Effector memory CD4-positive, alpha-beta T cell (primary cell): ENCODE measurements at places on chromosomes 4 and X.
A peak's percentile ranks its signal among the peaks of the same experiment; 100 is the strongest.

- no peak for DNase-seq
Observed at GRCh38 chr4:156677656-156678055, 293.9 kb downstream of the PDGFC start.

GRCh38 chr4:185396724-185397385, at the start of gene ANKRD37:
ANKRD37 (plus strand) TSS chr4:185396841; CDS start chr4:185396924, 83 bp downstream.
- no peak for DNase-seq

DNA sequence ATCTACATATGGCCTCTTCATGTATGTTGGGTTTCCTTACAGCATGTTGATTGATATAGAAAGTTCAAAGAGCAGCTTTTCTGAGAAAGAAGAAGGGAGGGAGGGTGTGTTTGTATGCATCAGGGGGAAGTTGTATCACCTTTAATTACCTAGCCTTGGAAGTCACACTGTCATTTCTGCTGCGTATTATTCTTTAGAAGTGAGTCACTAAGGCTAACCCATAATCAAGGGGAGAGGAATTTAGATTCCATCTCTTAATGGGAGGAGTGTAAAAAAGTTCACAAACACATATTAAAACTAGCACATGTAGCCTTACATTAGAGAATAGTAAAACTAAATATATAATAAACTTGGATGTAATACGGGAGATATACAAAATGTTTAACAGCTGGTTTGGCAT, 86.5 kb upstream of the CBLL2 start:
- no peak for DNase-seq

DNA sequence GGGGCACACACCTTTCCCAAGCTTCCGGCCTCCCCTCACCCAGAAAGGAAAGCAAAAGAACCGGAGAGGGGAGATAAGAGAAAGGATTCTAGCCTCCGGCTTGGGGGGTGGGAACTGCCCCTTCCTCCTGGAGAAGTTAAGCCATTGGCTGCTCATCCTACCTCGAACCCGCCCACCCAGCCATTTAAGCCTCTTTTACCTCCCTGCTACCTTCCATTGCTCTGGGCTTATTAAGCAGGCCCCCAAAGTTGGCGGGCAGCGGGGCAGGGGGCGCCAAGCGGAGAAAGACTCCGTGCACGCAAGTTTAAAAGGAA, 2.3 kb downstream of the MAML3 start:
- peak; percentile 34 for DNase-seq

DNA sequence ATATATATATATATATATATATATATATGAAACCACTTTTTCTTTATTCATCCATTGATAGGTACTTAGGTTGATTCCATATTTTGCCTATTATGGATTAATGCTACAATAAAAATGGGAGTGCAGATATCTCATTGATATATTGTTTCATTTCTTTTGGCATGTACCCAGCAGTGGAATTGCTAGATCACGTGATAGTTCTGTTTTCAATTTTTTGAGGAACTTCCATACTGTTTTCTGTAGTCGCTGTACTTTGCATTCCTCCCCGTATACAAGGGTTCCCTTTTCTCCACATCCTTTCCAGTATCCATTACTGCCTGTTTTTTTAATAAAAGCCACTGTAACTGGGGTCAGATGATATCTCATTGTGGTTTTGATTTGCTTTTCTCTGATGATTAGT, 124.6 kb downstream of the GABRB1 start:
- DNase-seq = no peak

DNA sequence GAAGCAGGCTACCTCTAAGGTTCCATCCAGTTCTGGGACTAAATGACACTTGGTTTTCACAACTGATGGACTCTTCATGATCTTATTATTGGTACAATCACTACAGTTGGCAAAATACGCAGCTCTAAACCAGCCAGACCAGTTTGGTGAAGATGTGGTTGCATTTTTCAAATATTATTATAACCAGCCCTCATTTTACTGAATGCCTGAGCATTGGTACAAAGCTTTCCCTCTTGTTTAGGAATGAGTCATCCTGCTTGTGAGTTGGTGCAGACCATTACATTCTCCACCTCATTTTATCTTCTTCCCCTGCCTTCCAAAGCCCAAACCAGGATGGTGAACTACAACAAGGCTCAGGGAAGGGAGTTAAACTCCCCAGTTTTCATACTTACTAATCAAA, 223.1 kb downstream of the KDR start:
- no peak for DNase-seq

DNA sequence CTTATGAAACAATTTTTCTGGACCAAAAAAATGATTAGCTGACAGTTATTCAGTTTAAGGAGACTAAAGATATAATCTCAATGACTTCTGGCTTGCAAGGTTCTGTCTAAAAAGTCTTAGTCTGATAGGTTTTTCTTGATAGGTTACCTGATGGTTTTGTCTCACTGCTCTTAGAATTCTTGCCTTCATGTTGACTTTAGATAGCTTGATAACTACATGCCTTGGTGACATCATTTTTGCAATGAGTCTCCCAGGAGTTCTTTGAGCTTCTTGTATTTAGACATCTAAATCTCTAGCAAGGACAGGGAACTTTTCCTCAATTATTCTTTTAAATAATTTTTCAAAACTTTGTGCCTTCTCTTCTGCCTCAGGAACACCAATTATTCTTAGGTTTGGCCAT, 1965.3 kb downstream of the ARAP2 start:
- DNase-seq = no peak

DNA sequence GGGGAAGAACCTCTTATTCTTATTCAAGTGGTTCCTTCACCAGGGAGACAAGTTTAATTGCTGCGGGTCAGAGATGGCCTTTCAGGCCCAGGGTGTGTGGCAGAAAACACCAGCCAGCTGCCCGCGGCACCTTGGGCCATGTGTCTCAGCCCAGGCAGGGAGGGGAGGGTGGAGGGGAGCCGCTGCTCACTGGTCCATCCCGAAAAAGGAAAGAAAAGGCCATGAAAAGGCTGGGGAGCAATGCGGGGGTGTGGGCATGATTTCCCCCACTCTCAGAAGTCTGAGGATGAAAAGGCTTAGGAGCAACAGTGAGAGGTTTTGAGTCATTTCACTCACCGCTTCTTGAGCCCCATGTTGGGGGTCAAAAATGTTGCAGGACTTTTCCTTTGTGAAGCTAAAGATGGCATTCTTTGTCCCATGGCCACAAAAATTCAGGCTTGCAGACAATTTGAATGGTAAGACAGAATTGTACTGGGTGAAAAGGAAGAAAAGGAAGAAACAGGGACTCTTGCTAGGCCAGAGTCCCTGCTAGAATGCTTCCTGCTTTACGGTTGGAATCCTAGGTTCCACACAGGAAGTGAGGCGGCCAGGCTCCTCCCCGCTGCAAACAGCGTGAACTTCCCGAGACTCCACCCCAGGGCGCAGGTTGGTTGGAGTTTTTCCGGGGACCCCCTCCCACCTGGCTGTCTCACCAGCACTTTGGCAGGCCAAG, 17.4 kb upstream of the FAM47E start:
- no peak for DNase-seq

DNA sequence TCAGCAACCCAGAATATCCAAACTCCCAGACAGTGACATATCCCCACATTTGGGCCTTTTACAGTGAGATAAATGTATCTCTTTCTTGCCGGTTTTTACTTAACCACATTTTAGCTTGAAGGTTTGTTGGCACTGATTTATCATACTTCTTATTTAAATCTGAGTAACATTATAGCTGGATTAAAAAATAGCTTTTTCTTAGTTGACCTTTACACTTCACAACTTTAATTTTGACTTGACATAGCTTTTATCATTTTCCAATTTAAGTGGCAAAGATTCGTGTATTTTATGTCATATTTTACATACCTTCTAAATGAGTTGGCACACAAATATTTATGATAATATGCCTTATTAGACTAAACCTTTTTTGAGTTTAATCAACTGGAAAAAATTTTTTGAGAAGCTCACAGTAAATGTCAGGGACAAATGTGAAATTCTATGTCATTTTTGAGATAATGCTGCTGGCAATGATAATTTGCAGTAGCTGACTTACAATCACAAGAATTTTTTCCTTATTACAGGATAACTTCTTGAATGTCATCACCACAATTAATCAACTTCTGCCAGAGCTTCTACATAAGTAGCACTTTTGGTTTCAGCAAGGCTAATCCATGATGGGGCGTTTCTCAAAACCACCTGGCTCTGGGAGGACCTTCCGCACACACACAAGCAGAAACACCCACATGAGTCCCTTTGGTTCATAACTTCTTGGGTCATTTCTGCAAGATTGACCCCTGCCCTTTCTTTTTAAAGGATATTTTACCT, 80.3 kb downstream of the SYTL5 start:
- no peak for DNase-seq

DNA sequence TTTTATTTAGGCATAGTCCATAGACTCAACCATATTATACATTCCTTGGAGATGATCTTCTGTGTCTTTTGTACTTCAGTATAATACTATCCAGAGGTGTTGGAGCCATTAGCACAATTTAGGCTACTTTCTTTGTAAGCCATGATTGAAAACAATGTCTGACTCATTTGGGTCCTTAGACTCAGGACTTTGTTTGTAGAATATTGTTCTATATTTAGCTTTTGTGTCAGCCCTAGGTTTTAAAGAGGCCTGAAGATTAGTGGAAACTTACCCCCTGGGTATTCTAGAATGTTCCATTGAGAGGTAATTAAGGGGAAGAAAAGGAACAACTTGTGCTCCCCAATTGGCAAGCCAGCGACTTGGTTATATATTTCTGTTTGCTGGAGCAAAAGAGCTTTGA, 145.2 kb upstream of the SCML1 start:
- no peak for DNase-seq

GRCh38 chr4:158644356-158644755, 27.3 kb downstream of the C4orf46 start:
- no peak for DNase-seq

- no peak for DNase-seq
Observed at GRCh38 chrX:118990512-118991227, 16.3 kb downstream of the LONRF3 start.

GRCh38 chrX:24526616-24527015, 61.5 kb downstream of the PDK3 start:
- no peak for DNase-seq

DNA sequence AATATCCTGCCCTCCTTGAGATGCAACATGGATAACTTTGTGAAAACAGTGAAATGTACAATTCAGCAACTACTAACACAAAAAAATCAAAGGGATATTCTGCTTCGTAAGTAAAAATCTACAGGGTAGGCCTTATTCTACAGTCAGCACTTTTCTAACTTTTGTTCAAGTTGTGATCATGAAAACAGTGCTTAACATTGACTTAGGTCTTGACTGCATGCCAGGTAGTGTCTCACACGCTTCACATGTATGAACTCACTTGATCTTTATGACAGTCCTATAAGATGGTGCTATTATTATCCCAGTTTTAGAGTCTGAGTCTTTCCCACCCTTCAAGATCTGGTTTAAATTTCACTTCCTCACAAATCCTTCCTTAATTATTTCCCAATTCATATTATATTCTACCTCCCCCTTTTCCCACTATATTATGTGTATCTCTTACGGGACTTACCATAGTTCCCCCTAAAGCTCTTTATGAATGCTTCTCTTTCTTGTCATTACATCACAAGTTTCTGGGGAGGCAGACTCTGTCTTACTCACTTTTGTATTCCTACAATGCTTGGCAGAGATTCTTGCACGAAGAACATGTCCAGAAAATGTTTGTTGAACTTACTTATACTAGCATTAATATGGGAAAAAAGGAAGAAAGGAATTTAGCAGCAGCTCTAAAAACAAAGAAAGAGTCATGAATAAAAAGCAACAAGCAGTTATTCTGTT, 179.8 kb downstream of the SCFD2 start:
- DNase-seq = no peak

DNA sequence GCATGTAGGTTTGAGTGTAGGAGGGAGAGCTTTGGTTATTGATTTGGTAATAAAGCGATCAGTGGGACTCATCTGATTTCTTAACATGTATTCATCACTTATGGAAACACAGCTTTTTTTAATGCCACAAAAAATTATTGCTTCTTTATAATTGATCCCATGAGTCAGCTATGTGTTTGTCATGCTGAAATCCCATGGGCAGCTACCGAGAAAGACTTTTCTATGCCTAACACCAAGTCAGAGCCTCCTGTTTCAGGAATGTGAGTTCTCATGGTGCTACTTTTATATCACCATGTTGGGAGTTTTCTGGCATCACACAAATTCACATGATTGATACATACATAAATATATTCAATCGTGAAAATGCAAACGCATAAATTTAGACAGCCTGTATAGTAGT, 165.7 kb downstream of the RAPGEF2 start:
- DNase-seq = no peak

DNA sequence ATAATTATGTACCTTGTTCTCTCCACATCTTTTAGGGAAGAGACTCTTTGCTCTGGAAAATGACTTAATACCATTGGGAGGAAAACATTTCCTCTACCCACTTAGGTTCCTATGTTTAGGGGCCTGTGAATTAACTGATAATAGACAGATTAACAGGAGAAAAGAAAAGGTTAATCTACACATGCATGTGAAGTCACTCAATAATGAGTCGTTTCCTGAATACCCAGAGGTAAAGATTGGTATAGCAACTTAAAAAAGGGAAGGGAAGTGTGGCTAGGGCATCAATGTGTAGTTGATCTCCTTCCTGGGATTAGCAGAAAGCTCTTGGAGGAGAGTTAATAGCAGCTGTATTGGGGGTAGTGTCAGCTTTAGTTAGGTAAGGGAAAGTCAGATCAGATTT, 419.5 kb upstream of the ATOH1 start:
- DNase-seq = no peak
